Activated T-helper 1 cell treated with anti-CD3 and anti-CD28 coated beads, Interleukin-12 subunit alpha, Interleukin-12 subunit beta, Interleukin-2, Interleukin-4 antibody, amounts not matched to agents 30 ng/mL and 10 ng/mL and 1 ng/mL, durations not matched to agents 14 hours and 24 hours and 36 hours (primary cell): ENCODE measurements at places on chromosomes 11 and 22. TPM values are rescaled to one million over a fixed set of nuclear protein-coding genes. Genes with fewer than 3 reads are reported as not detected.

GRCh38 chr11:100994966-100995365 is 134.6 kb downstream of the PGR start:
- no peak overlapping the region for H3K27ac ChIP-seq
- H3K4me1 ChIP-seq, result no peaks in the 10 kb centered on the region
- H3K36me3 ChIP-seq, result no peaks in the 10 kb centered on the region
- no peak for DNase-seq

DNA sequence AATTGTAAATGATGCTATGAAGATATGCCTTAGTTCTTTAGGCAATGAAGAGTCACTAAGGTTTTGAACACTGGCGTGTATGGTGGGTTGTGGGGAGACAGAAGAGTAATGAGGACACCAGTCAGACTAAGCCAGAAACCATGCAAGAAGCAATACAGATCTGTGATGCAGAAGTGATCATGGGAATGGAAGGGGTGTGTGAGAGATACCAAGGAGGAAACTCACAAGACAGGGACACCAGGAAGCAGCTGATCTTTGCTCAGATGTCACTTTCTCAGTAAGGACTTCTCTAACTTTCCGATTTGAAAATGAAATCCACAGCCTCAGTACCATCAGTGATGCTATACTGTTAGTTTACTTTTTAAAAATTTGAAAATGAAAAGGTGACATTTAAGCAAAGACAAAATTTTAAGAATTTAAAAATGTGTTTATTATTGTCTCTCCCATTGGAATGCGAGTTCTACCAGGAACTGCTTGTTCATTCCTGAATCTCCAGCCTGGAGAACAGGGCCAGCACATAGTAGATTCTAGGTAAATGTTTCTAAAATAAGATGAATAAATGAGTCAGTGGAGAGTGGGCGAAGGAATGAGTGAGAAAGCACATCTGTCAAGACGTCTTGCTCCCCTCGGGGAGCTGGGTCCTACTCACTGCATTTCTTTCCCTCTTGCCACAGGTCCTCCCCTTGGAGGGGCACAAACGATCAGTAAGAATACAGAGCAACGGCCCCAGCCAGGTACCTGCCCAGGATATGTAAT is 60.4 kb downstream of the KCNJ1 start:
- H3K27ac ChIP-seq, result peak overlapping the region; percentile 59
- peaks cover 59% of the 10 kb centered on the region for H3K4me1 ChIP-seq
- peaks cover 59% of the 10 kb centered on the region for H3K36me3 ChIP-seq
- no peak for DNase-seq
- no peaks in the 10 kb centered on the region for H3K27me3 ChIP-seq
- H3K4me3 ChIP-seq, result no peak overlapping the region

DNA sequence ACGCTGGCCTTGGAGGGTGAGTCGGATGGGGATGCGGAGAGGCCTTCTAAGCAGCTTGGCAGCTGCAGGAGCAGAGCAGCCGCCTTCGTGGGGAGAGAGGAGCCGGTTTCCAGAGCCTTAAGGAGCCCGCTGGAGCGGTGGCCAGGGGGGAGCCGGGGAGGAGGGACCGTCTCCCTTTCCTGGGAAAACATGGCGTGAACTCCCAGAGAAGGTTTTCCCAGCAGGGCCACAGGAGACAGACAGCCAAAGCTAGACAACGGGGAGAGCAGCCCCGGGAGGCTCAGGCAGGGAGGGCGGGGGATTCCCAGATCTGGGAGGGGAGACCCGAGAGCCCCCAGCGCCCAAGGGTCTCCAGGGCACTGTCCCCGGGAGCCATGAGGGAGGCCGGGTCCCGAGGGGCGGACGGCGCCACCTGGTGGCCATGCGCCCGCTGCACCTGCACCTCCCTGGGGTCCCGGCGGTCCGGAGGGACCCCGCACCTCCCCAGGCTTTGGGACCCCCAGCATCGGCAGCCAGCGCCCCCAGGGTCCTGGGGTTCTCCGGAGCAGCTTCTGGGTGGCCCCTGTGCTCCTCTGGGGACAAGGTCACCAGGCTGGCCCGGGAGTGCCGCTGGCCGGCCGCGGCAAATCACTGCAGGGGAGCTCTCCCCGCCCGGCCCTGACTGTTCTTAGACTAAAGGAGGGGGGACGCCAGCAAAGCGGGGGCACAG is 2.4 kb upstream of the SYT8 start:
- DNase-seq, result peak; percentile 51
- no peak overlapping the region for H3K4me3 ChIP-seq
- no peaks in the 10 kb centered on the region for H3K36me3 ChIP-seq
- H3K27me3 ChIP-seq, result peaks cover 2% of the 10 kb centered on the region
- H3K4me1 ChIP-seq, result no peaks in the 10 kb centered on the region

- no peaks in the 10 kb centered on the region for H3K27me3 ChIP-seq
- no peak overlapping the region for H3K27ac ChIP-seq
- DNase-seq, result no peak
- no peak overlapping the region for H3K4me3 ChIP-seq
- no peaks in the 10 kb centered on the region for H3K4me1 ChIP-seq
- H3K36me3 ChIP-seq, result no peaks in the 10 kb centered on the region
Measured at GRCh38 chr11:80718611-80719291, 1277.9 kb upstream of the TENM4 start.

GRCh38 chr11:7851391-7851790 is 54.6 kb upstream of the OR5P2 start:
- no peaks in the 10 kb centered on the region for H3K27me3 ChIP-seq
- H3K36me3 ChIP-seq, result no peaks in the 10 kb centered on the region
- DNase-seq, result no peak
- no peak overlapping the region for H3K27ac ChIP-seq
- H3K4me1 ChIP-seq, result no peaks in the 10 kb centered on the region

DNA sequence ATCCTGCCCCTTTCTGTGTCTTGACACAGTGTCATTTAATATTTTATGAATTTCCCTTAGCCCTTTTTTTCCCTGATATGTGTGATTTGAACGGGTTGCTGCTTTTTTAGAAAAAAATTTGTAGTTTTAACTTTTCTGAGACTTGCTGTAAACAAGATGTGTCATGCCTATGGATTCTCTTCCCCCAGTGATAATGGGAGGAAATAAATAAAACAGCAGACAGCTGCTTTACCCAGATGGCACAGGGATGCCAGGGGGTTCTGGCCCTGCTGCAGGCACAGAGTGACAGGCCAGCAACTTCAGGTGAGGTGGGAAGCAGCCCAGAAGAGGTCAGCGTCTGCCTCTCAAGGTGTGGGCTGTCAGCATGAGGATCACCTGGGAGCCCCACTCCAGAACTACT is 266.9 kb downstream of the KIRREL3 start:
- DNase-seq, result no peak
- H3K36me3 ChIP-seq, result no peaks in the 10 kb centered on the region
- H3K4me1 ChIP-seq, result no peaks in the 10 kb centered on the region
- H3K27me3 ChIP-seq, result no peaks in the 10 kb centered on the region

DNA sequence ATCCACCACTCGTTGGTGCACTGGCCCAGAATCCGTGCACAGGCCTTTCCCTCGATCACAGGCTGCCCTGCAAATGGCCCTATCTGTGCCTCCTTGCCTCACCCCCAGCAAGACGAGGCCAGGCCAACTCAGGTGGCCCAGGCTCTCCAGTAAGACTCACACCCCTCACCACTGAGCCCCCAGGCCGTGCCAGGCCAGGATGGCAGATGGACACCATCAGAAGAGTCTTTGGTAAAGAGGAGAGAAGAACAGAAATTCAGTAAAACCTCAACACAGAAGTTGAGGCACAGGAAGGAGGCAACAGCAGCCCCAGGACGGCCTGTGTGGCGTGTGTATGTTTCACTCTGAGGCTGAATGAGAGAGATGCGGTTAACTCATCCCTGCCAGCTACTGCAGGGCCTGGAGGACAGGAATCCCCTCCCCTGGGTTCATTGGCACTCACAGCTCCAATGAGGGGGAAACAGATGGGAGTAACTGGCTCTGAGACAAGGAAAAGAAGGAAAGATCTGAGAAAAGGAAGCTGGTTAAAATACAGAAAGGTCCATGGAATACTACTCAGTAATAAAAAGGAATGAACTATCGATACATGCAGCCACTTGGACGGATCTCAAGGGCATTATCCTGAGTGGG is 54.1 kb upstream of the WNT11 start:
- no peaks in the 10 kb centered on the region for H3K4me1 ChIP-seq
- H3K27me3 ChIP-seq, result peaks cover 19% of the 10 kb centered on the region
- no peaks in the 10 kb centered on the region for H3K36me3 ChIP-seq
- no peak for DNase-seq
- H3K27ac ChIP-seq, result no peak overlapping the region

- H3K36me3 ChIP-seq, result no peaks in the 10 kb centered on the region
- no peak overlapping the region for H3K27ac ChIP-seq
- H3K27me3 ChIP-seq, result peaks cover 10% of the 10 kb centered on the region
- DNase-seq, result no peak
- no peaks in the 10 kb centered on the region for H3K4me1 ChIP-seq
- no peak overlapping the region for H3K4me3 ChIP-seq
Measured at GRCh38 chr11:33449798-33450197, 192.6 kb downstream of the HIPK3 start.

DNA sequence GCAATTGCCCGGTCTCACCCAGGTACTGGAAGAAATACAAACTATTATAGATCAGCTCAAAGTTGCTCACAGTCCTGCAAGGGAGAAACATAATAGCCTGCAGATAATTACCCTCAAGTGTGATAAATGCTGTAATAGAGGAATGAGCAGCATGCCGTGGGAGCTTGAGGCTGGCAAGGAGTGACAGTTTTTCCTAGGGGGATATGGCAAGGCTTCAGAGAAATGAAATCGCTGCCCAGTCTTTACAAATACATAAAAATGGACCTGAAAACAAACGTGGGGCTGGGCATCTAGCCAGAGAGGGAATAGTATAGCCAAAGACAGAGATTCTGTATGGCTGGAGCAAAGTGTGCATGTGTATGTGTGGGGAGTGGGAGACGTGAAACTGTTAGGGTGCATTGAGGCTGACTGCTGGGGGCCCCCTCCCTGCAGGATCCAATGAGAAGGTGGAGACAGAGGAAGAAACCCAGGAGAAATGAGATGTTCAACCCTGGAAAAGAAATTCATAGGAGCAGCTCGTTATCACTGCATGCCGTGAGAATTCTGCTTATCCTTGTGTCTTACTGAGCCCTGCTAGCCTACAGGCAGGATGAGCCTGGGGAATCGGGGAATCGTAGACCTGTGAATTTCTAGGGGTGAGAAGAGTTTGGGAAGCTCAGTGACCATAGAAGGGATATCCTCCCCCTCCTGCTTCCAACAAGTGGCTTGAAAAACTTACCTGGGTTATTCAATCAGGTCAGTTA is 167.0 kb downstream of the LDLRAD3 start:
- H3K4me3 ChIP-seq, result no peak overlapping the region
- no peaks in the 10 kb centered on the region for H3K36me3 ChIP-seq
- H3K27ac ChIP-seq, result no peak overlapping the region
- H3K27me3 ChIP-seq, result peaks cover 2% of the 10 kb centered on the region
- no peak for DNase-seq

DNA sequence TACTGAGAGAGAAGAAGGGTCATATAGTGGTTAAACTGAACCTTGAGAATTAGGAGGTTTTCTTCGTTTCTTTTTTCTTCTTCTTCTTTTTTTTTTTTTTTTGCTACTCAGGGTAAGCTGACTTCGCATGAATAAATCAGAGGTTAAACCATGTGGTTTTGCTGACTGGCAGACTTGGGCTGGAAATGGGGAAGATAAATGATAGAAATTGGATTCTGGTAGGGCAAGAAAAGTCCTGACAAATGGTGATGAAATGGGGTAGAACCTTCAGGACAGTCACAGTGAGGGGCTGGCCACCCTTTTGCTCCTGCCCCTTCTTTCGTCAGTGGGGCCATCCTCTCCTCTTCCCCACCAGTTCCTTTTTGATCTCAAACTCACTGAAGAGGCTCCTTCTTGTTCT is 1.6 kb upstream of the SWAP70 start:
- H3K27ac ChIP-seq, result no peak overlapping the region
- no peak for DNase-seq
- H3K27me3 ChIP-seq, result peaks cover 27% of the 10 kb centered on the region
- H3K4me3 ChIP-seq, result peak overlapping the region; percentile 88

DNA sequence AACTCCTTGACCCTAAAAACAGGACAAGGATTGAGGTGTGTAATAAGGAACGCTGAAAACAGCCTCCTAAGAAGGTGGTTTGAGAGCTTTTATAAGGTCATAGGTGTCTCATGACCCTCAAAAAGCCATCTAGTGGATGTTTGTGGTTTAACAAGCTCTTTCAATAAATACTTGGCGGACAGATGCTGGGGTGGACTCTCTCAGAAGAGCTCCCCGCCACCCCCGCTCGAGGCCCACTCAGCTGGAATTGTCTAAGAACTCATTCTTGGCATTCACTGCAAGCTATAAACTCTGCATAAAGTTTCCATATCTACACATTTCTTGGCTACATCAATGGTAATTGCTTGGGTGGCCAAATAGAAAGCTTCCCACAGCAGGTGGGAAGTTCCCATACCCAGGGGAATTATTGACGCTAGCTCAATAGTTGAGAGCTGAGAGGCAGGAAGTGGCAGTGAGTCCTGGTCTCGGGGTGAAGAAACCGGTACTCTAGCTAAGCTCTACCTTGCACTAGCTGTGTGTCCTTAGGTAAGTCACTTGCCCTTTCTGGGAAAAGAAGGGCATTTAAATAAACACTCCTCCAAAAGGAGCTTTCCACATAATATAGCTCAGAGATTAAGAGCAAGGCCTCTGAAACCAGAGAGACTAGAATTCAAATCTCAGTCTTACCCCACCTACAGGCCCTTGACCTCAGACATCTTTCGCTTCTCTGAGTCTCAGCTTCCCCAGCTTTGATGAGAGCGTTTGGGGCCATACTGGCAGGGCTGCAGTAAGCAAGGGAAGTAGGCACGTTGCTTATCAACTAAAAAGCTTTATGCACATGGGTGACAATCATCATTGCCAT is 6.4 kb downstream of the MS4A15 start:
- H3K4me3 ChIP-seq, result no peak overlapping the region
- no peaks in the 10 kb centered on the region for H3K36me3 ChIP-seq
- peaks cover 26% of the 10 kb centered on the region for H3K27me3 ChIP-seq
- H3K4me1 ChIP-seq, result peaks cover 7% of the 10 kb centered on the region
- DNase-seq, result no peak

GRCh38 chr11:8095806-8096522 is 15.0 kb downstream of the TUB start:
- H3K36me3 ChIP-seq, result no peaks in the 10 kb centered on the region
- DNase-seq, result no peak
- H3K27me3 ChIP-seq, result no peaks in the 10 kb centered on the region
- H3K27ac ChIP-seq, result no peak overlapping the region
- no peak overlapping the region for H3K4me3 ChIP-seq

Gene LRP4
- 0.08 and 0.15 TPM in 2 replicates for total RNA-seq

Gene ARHGAP32
- total RNA-seq, result 4.3 and 6.2 TPM in 2 replicates

Gene TRIM48
- not detected in 2 replicates for total RNA-seq

Gene CACNA1I
- total RNA-seq, result 0.02 and 0.03 TPM in 2 replicates

Gene AASDHPPT
- 49.0 and 53.6 TPM in 2 replicates for total RNA-seq
